NCI-H2029 (cell line): ENCODE measurements at places on chromosomes 7 and 10.

DNA sequence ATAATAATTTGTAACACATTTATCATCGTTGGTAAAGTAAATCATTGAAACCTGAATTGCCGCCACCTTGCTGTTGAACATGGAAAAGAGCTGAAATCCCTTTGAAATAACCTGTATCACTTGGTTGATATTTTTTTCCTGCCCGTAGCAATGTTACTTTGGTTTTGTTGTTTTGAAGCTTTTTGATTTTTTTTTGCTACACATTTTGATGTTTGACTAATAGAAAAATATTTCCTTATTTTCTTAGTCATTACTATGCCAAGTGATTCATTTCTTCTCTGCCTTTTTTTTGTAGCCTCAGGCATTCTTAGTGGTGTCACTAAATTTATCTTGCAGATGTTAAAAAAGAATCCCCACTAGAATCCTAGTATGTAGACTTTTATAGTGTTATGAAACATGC is 235.1 kb upstream of the MEOX2 start:
- DNase-seq: no peak

GRCh38 chr7:29276199-29276598 is 81.6 kb downstream of the CHN2 start:
- no peak for DNase-seq

GRCh38 chr10:74040200-74041126 is 42.5 kb downstream of the VCL start:
- DNase-seq: no peak

DNA sequence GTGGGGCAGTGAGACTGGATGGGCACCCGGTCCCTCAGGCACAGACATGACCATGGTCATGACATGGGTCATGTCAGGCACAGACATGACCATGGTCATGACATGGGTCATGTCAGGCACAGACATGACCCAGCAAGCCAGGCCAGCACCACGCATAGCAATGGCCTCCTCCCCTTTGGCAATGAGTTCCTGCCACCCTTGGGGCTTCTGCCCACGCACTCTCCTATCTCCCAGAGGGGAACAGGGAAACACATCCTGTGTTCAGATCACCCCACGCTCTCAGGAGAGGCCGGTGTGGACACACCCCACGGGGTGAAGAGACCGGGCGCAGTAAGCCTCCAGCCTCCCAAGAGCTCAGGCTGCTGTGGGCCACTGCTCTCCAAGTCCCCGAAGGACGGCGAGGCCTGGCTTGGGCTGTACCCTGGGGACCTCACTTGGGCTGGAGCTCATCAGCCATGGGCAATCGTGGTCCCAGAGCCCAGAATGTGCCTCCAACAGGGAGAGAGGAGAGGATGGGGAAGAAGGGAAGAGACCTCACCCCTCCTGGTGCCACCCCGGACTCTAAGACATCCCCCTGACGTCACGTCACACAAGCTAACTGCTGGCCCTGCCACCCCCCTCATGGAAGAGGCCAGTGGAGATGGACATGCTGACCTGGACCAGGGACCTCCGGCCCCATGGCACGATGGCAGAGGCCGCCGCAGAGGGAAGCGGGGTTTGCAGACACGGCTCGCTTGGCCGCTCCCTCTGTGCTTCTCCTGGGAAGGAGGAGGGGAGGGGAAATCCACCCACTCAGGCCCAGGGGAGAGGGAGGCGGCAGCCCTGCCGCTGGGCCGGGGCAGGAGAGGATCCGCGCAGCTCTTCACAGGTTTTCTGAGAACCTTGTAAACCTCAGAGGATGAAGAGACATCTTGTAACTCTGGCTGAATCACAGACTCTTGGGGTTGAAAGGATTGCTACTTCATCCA is 269.6 kb downstream of the ELFN1 start:
- DNase-seq: no peak

- DNase-seq: no peak
Observed at GRCh38 chr10:6396226-6396625, 183.8 kb downstream of the PRKCQ start.

GRCh38 chr10:16505161-16505560 is 16.5 kb downstream of the C1QL3 start:
- DNase-seq: no peak

DNA sequence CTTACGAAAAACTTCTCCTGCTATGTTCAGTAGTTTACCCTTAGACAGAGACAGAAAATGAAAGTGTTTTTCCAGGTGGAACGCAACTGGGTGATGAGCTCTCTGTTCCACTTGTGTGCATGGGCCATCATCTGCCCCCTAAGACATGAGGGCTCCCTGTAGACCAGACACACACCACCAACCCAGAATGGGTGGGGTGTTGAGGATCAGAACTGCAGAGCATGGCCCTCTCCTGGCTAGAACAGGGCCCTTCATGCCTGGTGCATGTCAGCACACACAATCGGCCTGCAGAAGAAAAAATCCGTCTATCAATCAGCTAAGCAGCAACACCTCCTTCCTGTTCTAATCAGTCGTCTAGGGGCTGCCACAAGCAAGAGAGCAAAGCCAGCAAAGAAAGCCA is 186.2 kb upstream of the INHBA start:
- DNase-seq: no peak

DNA sequence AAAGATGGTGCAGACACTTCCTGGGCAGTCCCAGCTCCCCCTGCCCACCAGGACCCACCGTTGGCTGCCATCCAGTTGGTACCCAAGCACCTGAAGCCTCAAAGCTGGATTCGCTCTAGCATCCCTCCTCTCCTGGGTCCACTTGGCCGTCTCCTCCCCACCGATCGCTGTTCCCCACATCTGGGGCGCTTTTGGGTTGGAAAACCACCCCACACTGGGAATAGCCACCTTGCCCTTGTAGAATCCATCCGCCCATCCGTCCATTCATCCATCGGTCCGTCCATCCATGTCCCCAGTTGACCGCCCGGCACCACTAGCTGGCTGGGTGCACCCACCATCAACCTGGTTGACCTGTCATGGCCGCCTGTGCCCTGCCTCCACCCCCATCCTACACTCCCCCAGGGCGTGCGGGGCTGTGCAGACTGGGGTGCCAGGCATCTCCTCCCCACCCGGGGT is 14.5 kb upstream of the LIMK1 start:
- DNase-seq: no peak

- no peak for DNase-seq
Observed at GRCh38 chr10:124535731-124536495, 74.3 kb downstream of the LHPP start.

GRCh38 chr10:85446827-85447226 is 919.8 kb downstream of the GRID1 start:
- DNase-seq: no peak

- no peak for DNase-seq
Observed at GRCh38 chr10:20300735-20301134, 484.5 kb downstream of the PLXDC2 start.

DNA sequence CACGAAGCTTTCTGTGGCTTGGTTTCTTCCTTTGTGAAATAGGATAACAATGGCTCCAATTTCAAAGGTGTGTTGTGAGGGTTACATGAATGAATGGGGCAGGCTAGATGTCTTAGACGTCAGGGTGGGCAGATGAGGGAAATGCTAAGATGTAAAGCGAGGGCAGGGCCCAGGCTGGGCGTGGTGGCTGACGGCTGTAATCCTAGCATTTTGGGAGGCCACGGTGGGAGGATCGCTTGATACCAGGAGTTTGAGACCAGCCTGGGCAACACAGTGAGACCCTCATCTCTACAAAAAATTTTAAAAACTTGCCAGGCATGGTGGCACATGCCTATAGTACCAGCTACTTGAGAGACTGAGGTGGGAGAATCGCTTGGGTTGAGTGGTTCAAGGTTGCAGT is 607.7 kb upstream of the FOXK1 start:
- DNase-seq: no peak

DNA sequence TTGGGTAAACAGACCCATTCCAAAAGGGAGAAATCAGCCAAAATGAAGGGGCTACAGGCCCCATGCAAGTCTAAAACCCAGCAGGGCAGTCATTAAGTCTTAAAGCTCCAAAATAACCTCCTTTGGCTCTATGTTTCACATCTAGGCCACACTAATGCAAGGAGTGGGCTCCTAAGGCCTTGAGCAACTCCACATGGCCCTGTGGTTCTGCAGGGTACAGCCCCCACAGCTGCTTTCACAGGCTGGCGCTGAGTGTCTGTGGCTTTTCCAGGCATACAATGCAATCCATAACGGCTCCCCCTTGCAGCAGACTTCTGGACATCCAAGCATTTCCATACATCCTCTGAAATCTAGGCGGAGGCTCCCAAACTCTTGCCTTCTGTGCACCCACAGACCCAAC is 9.0 kb downstream of the TMEM243 start:
- no peak for DNase-seq

DNA sequence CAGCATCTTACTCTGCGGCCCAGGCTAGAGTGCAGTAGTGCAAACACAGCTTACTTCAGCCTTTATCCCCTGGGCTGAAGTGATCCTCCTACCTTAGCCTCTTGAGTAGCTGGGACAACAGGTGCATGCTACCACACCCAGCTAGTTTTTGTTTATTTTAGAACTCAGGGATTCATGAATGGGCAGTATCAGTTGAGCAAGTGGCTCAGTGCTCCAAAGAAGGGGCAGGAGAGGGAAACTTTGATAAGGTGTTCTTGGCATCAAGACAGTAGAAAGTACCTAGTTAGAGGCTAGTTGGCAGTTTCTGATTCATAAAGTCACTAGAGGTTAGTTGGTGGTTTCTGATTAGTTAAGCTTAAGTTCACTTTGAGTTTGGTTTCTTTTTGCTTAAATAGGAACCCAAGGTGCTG is 18.4 kb downstream of the TRIM24 start:
- DNase-seq: peak; percentile 80

- DNase-seq: no peak
Observed at GRCh38 chr7:152351168-152351567, 84.6 kb downstream of the KMT2C start.

- peak; percentile 33 for DNase-seq
Observed at GRCh38 chr10:5566614-5567013, 41.9 kb downstream of the CALML3 start.

DNA sequence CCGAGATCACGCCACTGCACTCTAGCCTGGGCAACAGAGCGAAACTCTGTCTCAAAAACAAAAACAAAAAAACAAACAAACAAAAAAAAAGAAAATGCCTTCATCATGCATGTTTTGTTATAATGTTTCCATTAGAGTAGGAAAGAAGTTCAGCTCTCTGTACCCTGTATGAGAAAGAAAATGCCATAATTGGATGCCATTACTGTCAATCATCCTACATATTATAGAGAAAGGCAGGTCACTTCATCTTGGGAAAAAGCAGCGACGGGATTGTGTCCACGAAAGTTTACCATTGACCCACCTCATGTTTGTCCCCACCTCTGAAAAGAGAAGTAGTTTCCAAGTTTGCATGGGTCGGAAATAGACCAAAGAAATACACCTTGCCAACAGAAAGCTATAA is 33.8 kb downstream of the SEC61G start:
- DNase-seq: no peak

DNA sequence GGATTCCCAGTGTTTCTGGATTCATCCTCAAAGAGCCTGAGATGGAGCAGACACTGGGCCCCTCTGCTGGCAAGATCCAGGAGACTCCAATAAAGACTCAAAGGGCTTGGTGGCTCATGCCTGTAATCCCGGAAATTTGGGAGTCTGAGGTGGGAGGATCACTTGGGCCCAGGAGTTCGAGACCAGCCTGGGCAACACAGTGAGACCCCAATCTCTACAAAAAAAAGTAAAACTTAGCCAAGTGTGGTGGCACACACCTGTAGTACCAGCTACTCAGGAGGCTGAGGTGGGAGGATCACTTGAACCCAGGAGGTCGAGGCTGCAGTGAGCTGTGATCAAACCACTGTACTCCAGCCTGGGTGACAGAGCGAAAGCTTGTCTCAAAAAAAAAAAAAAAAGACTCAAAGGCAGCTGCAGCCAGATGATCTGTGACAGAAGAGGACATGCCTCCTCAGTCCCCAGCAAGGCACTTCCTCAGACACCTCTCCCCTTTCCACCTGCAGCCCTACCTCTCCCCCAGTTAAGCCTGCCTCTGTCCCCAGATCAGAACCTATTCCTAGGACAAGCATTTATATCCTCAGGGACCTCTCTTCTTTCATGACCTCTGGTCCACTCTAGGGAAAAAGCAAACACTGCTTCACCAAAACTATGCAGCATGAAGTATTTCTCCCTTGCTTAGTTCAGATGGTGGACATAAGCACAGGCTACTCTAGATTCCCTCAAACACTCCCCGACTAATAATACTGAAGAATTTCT is 27.9 kb downstream of the PDLIM1 start:
- no peak for DNase-seq

DNA sequence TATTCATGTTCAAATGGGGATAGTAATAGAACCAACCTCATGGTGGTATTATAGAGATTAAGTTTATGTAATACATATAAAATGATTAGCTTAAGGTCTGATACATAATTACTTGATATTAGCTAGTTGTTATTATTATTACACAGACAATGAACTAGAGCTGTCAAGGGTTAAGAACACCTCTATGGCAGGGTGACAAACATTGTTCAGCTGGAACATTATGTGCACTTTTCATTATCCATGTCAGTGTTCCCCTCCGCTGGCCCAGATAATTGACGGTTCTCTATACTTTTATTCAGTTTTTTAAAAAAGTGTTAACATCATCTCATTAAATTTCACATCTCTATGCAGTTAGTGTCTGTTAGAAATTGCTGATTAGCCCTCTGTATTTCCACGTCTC is 142.1 kb downstream of the CDK14 start:
- DNase-seq: no peak

- peak; percentile 19 for DNase-seq
Observed at GRCh38 chr7:22129166-22129565, 183.5 kb upstream of the CDCA7L start.

DNA sequence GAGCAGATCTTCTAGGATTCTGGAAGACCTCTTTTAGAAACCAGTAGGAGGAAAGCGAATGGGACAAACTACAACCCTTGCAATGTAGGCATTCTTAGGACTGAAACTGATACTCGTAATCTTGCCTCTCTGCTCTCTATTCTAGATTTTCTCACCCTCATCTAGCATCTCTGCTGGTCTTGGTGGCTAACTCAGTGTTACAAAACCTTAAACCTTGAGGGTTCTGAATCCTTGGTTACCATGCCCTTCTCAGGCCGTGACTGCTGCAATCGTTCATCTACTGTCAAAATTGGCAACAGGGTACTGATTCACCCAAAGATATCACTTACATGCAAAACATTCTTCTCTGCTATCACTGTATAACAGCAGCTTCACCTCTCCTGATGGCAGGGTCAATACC is 55.2 kb downstream of the SAMD9 start:
- DNase-seq: no peak

DNA sequence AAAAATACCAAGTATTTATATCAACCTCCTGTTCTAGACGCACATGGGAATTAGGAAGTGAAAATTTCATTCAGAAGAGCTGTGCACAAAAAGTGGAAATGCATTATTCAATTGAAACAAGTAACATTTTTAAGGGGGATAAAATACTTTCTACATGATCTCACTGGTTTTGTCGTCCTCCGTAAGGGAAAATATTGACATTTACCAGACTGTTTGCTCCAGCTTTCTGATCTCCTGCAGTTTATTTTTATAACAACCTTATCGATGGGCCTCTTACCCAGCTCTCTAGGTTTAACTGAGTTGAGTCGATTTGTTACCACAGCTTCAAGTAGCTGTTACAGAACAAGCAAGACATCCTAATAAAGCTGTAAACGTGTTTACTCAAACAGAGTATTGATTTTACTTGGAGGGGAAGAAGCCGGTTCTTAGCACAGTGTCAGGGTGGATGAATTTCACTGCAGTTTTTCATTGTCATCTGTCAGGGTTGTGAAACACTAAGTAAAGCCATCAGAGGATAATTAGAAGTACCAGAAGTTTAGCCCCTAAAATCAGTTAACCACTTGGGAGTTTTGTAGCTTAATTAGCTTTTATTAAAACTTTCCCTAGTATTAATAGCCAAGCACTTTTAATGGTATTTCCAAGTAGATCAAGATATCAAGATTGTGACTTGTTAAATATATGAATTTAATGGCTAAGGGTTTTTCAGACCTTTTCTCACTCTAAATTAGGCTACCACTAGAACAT is 142.6 kb upstream of the KAT6B start:
- DNase-seq: peak; percentile 14
